ENCODE measurements at places on chromosomes 12 and 14.

DNA sequence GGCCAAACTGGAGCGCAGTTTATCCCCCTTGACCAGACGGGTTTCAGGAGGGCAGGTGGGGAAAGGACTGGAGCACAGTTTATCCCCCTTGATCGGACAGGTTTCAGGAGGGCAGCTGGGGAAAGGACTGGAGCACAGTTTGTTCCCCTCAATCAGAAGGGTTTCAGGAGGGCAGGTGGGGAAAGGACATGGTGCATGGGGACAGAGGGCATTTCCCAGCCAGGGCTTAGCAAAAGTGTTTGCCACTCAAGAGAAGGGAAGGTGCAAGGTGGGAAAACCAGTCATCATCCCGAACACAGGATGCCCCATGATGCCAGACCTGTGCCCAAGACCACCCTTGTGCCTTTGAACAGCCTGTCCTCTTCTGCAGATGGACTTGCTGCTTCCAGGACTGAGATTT, 54.7 kb downstream of the SPTB start:
- DNase-seq, result no peak

DNA sequence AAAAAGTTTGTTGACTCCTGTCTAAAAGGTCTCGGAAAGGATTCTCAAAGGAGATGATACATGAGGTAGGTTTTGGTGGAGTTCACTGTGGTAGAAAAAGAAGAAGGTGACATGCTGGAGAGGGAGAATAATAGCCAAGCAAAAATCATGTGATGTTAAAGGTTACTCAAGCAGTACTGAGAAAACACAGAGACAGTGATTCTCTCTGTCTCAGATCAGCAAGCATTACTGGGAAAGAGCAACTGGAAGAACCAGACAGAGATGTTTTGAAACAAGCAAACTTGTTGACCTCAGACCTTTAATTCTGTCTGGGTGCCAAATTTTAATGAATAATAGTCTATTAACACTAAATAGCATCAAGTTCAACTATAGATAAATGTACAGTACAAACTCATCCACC, 183.5 kb upstream of the PLEKHG7 start:
- no peak for DNase-seq

GRCh38 chr14:89215114-89215513, 201.9 kb downstream of the FOXN3 start:
- DNase-seq, result no peak

DNA sequence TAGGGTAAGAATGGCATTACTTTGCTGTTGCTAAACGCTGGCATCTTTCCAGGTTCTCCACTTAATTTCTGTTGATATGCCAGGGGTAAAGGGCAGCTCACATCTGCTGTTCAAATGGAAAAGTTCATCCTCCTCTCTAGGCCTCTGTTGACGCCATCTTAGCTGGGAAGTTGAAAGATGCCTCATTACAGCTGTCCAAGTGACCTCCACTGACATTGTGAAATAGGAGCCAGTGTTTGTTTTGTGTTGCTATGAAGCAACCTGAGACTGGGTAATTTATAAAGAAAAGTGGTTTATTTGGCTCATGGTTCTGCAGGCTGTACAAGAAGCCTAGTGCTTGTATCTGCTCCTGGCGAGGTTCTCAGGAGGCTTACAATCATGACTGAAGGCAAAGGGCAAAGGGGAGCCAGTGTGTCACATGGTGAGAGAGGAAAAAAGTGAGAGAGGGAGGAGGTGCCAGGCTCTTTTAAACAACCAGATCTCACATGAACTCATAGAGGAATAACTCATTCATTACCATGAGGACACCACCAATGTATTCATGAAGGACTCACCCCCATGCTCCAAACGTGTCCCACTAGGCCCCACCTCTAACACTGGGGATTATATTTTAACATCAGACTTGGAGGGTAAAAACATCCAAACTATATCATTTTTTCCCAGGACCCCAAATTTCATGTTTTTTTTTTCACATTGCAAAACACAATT, 3.2 kb upstream of the ADAM21 start:
- DNase-seq, result no peak

- no peak for DNase-seq
These were observed 2.3 kb downstream of the CFL2 start for GRCh38 chr14:34711796-34712712.

DNA sequence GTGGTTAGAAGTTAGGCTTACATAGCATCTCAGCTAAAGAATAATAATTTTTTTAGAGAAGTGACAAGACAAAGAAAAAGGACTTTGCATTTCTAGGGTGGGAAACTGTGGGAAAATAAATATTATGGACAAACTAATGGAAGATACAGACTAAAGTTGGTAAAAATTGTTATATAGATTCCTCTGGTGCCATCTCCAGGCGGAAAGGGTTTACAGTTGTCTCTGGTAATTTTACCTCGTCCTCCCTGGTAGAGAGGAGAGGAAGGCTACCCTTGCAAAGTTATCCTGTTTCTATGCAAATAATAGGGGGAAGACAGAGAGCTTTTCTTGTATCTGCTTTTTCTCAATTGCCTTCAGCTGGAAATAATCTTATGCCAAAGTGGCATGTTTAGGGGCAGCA, 5.2 kb downstream of the OR11G2 start:
- no peak for DNase-seq

DNA sequence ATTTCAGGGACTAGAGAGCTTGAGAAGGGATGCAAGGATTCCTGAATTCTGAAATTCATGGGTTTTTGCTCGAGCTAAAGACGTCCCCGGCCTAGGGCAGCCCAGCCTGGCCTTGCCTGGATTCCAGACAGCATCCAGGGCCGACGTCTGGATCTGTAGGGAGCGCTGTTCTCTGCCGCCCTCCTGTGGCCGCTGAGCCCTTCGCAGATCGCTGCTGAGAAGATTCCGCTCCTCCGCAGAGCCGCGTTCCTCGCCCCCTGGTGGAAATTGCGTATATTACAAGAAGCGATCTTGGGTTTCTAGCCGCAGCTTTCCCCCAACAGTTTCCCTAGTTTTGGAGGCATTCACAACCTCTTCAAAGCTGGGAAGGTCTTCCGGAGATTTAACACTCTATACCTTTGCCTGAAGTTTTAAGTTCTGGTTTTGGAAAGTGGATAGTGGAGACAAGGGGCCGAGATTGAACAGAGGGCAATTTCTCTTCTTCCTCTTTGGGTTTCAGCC, 5.1 kb downstream of the CISTR start:
- DNase-seq, result peak; percentile 75

- DNase-seq, result peak; percentile 28
These were observed 2.3 kb downstream of the HDAC7 start for GRCh38 chr12:47817272-47818006.

GRCh38 chr12:43737646-43738045, 20.9 kb downstream of the PUS7L start:
- DNase-seq, result no peak

- DNase-seq, result no peak
These were observed 61.3 kb upstream of the ACTN1 start for GRCh38 chr14:69040353-69040752.

DNA sequence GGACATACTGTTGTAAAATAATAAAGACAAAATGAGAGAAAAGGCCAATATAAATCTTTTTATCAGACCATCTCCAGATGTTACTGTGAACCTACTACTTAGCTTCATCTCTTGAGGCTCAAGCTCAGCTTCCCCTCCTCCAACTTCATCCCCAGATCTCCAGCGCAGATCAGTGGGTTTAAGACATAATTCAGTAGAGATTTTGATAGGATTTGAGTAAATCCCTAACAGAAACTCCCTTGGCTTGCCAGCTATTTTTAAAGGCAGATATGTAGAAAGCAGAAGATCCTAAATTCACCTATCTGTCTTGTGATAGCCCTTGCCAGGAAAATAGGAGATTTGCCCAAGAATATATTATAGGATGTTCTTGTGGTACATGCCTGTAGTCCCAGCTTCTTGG, 236.7 kb downstream of the FBXL14 start:
- DNase-seq, result no peak

- no peak for DNase-seq
These were observed 112.9 kb upstream of the ATXN7L3B start for GRCh38 chr12:74424778-74425177.

DNA sequence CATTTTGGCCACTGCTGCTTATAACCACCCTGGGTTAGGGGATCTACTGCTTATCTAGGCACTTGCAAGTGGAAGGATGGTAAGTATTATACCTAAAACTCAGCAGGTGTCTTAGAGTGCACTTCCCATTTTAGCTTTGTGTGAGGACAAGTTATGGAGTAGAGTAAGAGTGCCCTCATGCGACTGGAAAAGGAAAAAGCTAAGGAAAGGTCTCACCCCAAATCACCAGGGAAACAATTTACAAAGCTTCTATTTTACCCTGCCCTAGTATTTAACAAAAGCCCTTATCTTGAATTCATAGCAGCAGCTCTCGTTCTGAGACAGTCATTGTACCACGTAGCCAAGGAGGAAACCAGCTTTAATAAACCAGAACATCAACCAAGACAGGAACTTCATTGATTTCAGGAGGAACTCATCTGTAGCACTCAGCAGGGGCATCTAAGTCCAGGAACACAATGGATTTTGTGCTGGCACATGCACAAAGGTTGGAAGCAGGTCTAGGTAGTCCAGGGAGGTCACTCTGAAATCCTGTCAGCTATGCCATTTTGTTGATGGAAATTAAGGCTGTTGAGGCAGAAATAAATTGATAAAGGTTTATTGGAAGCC, 2.9 kb downstream of the RDH12 start:
- DNase-seq, result peak; percentile 82

DNA sequence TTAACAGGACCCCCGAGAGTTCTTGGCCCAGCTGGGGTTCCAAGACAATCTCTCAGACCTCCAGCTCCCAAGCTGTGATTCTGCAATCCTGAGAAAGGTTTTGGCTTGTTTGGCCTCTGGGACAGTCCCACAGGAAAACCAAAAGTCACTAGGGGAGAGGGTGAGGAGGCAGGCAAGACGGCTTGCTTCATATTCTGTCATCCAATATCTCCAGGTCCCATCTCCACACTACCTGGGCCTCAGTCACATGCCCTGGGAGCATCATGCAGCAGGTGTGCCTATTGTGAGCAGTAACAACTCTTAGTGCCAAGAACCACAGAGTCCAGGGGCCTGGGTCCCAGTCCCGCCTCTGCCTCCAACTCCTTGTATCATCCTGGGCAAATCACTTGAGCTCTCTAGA, 1.7 kb downstream of the KRT79 start:
- DNase-seq, result no peak

DNA sequence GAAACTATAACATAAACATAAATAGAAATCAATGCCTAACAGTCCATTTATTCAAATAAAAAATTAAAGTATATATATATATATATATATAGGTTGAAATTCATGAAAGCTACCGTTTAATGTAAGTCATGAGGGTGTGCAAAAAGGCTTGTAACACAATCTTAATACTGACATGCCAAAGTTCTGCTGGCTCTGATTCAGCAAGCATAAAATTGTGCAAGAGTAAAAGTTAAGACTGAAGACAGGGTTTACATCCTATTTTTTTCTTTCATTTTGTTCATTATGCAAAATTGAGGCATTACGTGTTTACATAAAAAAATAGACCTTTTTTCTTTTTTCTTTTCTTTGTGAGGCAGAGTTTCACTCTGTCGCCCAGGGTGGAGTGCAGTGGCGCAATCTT, 984.2 kb downstream of the FSCB start:
- no peak for DNase-seq

DNA sequence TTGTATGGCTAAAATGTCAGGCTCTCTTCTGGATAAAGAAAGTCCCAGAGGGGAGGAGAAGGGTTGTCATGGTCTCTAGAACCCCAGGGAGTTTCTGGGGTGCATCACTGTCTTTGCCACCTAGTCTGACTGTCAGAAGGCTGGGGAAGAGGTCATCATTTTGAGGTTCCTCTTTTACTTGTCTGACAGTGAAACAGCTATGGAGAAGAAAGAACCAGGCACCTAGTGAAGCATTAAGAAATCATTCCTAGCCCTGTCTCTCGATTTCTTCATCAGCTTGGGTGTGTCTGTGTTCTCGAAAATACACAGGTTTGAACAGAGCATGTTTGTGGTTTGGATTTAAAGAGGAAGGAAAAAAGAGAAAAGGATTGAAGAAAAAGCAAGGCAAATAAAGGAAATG, 158.7 kb upstream of the LRIG3 start:
- DNase-seq, result no peak

GRCh38 chr14:54651649-54652048, 84.7 kb downstream of the SAMD4A start:
- DNase-seq, result no peak

GRCh38 chr12:12784911-12785814, at the start of gene APOLD1:
APOLD1 (plus strand) TSS chr12:12785659; CDS start chr12:12785692, 33 bp downstream.
- no peak for DNase-seq

- DNase-seq, result no peak
These were observed 322.1 kb upstream of the ATP2B1 start for GRCh38 chr12:90030726-90031125.

- DNase-seq, result no peak
These were observed 33.5 kb downstream of the MAP1LC3B2 start for GRCh38 chr12:116592731-116593130.

GRCh38 chr12:55068416-55069010, 48.7 kb downstream of the NEUROD4 start:
- no peak for DNase-seq

- peak; percentile 38 for DNase-seq
These were observed 1.5 kb downstream of the WNK1 start for GRCh38 chr12:753611-754472.

- DNase-seq, result no peak
These were observed 472.1 kb upstream of the RGS6 start for GRCh38 chr14:71460091-71460490.

- DNase-seq, result no peak
These were observed 18.9 kb upstream of the CARMIL3 start for GRCh38 chr14:24032727-24033418.

GRCh38 chr14:93019970-93020369, 95.8 kb downstream of the ITPK1 start:
- no peak for DNase-seq

Data from bone marrow (tissue), 2 donors.